ENCODE measurements at places on chromosomes 3 and 15. TPM values are rescaled to one million over a fixed set of nuclear protein-coding genes. Genes with fewer than 3 reads are reported as not detected.

The CELF6 gene
- 7.1 TPM for total RNA-seq

The FMN1 gene
- 20.1 TPM for total RNA-seq

The ACOX2 gene
- total RNA-seq: 24.8 TPM

The CCR4 gene
- total RNA-seq: 0.49 TPM

The TMEM108 gene
- 3.2 TPM for total RNA-seq

The GOLGA8M gene
- total RNA-seq: 10.8 TPM

The MYRIP gene
- total RNA-seq: 7.4 TPM

The KNG1 gene
- total RNA-seq: not detected

The REC114 gene
- total RNA-seq: not detected

DNA sequence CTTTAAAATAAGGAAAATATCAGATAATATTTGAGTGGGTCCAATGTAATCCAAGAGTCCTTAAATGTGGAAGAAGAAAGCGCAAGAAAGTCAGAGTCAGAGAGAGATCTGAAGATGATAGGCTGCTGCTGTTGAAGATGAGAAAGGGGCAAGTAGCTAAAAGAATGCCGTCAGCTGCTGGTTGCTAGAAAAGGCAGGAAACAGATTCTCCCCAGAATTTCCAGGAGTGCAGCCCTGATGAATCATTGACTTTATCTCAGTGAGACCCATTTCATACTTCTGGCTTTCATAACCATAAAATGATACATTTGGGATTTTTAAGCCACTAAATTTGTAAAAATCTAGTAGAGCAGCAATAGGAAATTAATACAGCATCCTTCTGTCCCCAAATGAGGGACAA, 7.5 kb upstream of the CHMP2B start:
- H3K4me1 ChIP-seq: no peaks in the 10 kb centered on the region
- no peaks in the 10 kb centered on the region for H3K36me3 ChIP-seq
- H3K27ac ChIP-seq: no peak overlapping the region

DNA sequence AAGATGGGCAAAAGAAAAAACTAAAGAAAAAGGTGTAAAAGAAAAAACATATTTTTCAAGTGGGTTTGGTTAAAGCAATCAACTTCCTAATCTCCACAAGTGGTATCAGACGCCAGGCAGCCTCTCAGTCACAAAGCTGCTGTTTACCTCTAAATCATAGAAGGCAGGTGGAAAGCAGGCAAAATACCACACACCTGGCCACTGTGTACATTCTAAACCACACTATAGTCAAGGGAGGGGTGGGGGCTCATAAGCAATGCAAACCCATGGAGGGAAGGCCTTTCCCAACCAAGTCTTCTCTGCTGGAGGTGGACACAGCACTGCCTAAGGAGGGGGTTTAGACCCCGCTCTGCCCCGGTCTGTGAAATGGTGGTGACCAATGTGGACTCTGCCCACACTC, 50.4 kb downstream of the MCF2L2 start:
- no peaks in the 10 kb centered on the region for H3K4me1 ChIP-seq
- H3K4me3 ChIP-seq: no peak overlapping the region
- H3K27ac ChIP-seq: no peak overlapping the region
- no peaks in the 10 kb centered on the region for H3K36me3 ChIP-seq

- H3K36me3 ChIP-seq: no peaks in the 10 kb centered on the region
- no peaks in the 10 kb centered on the region for H3K27me3 ChIP-seq
- H3K27ac ChIP-seq: peak overlapping the region; percentile 90
- peaks cover 14% of the 10 kb centered on the region for H3K4me1 ChIP-seq
Measured at GRCh38 chr15:32718227-32718820, 520 bp downstream of the GREM1 start.

- no peak for DNase-seq
- no peak overlapping the region for H3K27ac ChIP-seq
- H3K4me1 ChIP-seq: no peaks in the 10 kb centered on the region
- no peak overlapping the region for H3K4me3 ChIP-seq
Measured at GRCh38 chr15:62173215-62173614, 8.1 kb upstream of the C2CD4B start.

GRCh38 chr3:160069986-160070385, 81.4 kb downstream of the IL12A start:
- H3K4me3 ChIP-seq: no peak overlapping the region
- H3K27ac ChIP-seq: no peak overlapping the region
- DNase-seq: no peak
- H3K27me3 ChIP-seq: no peaks in the 10 kb centered on the region

DNA sequence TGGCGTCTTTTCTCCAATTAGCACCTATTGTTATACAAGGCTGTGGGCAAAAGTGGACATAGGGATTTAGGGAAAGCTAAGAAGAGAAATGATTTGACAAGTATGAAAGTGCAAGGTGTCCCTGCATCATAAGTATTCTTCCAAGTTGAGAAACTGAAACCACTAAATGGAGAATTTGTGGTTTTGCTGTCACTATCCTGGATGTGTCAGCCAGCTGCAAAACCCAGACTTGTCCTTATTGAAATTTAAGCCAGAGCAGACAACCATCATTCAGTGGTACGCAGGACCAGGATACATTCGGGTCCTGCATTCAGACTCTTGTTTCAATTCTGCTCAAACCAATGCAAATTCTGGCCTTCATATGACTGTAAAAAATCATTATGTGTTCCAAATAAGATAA, 384.8 kb upstream of the TGFBR2 start:
- no peak overlapping the region for H3K4me3 ChIP-seq
- no peak overlapping the region for H3K27ac ChIP-seq
- no peaks in the 10 kb centered on the region for H3K27me3 ChIP-seq
- no peak for DNase-seq

GRCh38 chr3:97131476-97131875, 317.1 kb downstream of the EPHA6 start:
- no peaks in the 10 kb centered on the region for H3K36me3 ChIP-seq
- H3K27ac ChIP-seq: no peak overlapping the region
- no peak overlapping the region for H3K4me3 ChIP-seq
- H3K4me1 ChIP-seq: no peaks in the 10 kb centered on the region

DNA sequence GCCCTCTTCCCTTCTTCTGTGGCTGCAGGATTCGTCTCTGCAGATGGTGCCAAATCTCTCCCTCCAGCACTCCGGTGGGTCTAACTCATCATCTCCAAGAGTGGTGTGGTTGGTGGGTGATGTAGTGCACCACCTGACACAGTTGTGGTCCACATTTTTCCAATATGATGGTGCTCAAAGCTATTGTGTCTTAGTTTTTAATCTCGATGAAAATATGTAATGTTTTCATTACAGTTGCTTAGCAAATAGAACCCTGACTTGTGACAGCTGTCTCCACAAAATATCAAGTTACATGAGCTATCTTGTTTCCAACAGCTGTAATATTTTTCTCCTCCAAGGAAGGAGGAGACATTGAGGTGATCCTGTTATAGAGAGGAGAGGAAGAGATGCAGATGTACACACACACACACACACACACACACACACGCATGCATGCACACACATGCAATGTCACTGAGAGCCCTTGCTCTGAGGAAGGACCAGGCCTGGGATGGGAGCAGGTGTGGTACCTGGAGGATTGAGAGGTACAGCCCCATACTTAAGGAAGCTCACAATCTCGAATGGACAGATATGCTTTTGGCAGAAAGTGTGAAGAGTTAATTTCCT, 15.7 kb upstream of the ESYT3 start:
- no peak overlapping the region for H3K27ac ChIP-seq
- no peak overlapping the region for H3K4me3 ChIP-seq
- H3K36me3 ChIP-seq: no peaks in the 10 kb centered on the region

DNA sequence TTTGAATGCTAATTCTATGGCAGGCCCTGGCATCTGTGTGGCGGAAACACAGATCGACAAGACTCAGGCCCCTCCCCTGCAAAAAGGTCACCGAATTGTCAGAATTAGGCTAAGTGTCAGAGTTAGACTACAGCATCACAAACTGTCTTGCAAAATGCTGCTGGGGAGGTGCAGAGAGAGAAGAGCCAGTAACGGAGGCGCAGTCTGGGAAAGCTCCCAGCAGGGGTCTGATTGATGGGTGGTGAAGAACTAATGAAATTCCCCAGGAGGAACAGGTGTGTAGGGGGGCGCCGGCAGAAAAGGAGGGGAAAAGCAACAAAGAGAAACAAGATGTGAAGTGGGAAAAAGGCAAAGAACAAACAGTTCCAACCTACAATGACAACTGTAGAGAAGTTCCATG, 72.7 kb upstream of the TAMM41 start:
- no peaks in the 10 kb centered on the region for H3K4me1 ChIP-seq
- H3K36me3 ChIP-seq: no peaks in the 10 kb centered on the region
- H3K27ac ChIP-seq: no peak overlapping the region
- DNase-seq: peak; percentile 79
- H3K4me3 ChIP-seq: no peak overlapping the region
- no peaks in the 10 kb centered on the region for H3K27me3 ChIP-seq

DNA sequence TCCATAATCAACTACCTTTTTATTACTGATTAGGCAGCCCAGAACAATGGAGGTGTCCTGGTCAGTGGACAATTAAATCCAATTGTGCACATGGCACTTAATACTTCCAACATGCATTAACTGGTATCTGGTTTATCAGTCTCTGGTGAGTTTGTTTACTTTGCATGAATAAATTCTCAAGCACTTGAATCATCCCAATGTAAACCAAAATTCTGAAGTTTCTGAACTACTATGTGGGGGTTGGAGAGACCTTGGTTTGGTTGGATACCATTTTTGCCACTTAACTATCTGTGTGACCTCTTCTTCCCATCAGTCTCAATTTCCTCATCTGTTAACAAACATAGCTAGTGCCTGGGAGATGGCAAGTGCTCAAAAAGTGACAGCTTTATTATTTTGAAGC, 70.5 kb upstream of the MAP4 start:
- H3K27ac ChIP-seq: peak overlapping the region; percentile 95
- peaks cover 56% of the 10 kb centered on the region for H3K4me1 ChIP-seq
- no peaks in the 10 kb centered on the region for H3K27me3 ChIP-seq
- DNase-seq: no peak

GRCh38 chr15:37015451-37015850, 84.9 kb downstream of the MEIS2 start:
- H3K4me3 ChIP-seq: no peak overlapping the region
- H3K27me3 ChIP-seq: no peaks in the 10 kb centered on the region
- DNase-seq: no peak
- peak overlapping the region; percentile 11 for H3K27ac ChIP-seq

DNA sequence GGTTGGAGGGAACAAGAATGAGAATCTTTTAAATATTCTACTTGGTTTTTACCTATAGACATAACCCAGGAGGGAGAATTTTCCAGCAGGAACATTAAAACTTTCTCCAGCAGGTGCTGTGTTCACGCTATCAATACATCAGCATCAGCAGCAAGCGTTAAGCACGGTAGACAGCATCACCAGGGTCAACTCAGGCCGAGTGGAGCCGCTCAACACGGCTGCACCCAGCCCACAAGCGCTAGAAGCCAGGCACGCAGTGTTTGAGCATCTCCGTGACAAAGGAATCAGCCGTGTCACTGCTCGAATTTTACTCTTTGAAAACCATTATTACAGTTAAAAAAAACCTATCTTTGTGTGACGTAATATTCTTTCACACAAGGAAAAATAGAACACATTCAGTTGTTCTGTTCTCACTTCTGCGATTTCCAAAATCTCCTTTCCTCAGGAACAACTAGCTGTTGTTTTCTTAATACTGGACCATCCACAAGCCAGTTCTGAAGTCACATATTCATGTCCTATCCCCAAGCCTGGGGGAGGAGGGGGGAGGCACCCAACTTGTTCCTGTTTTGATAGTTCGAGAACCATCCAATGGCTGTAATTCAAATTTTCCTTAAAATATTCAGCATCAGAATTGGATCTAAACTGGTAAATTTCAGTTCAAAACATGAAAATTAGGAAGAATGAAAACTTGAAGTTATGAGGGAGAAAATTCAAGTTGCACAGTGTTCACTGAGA, 77.9 kb downstream of the ADAMTS17 start:
- peak; percentile 37 for DNase-seq
- no peaks in the 10 kb centered on the region for H3K4me1 ChIP-seq

- H3K27ac ChIP-seq: no peak overlapping the region
- H3K4me3 ChIP-seq: no peak overlapping the region
- no peaks in the 10 kb centered on the region for H3K27me3 ChIP-seq
- H3K4me1 ChIP-seq: no peaks in the 10 kb centered on the region
- no peak for DNase-seq
- H3K36me3 ChIP-seq: no peaks in the 10 kb centered on the region
Measured at GRCh38 chr3:192063570-192063969, 602.6 kb downstream of the PYDC2 start.

DNA sequence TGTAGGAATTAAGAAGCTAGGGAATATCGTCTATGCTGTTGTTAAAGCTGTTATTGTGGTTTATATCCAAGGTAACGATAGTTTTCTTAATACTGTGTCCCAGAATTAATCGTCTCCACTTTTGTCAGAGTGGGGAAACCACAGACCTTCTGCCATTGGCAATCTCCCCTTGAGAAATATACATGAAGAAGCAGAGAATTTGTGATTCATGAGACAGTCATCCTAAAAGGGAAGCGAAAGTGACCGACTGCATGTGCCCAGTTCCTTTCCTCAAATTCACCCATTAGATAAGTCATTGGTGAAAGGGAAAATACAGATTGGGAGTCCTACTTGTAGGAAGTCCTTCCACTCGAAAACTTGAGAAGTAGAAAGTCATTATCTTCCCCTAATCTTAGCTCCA, 26.6 kb downstream of the DIPK2A start:
- H3K4me1 ChIP-seq: no peaks in the 10 kb centered on the region
- H3K27ac ChIP-seq: no peak overlapping the region
- H3K4me3 ChIP-seq: no peak overlapping the region
- no peak for DNase-seq
- no peaks in the 10 kb centered on the region for H3K36me3 ChIP-seq

- no peaks in the 10 kb centered on the region for H3K27me3 ChIP-seq
- H3K4me3 ChIP-seq: no peak overlapping the region
- H3K36me3 ChIP-seq: no peaks in the 10 kb centered on the region
- no peaks in the 10 kb centered on the region for H3K4me1 ChIP-seq
- no peak overlapping the region for H3K27ac ChIP-seq
Measured at GRCh38 chr3:72187131-72187530, 402.2 kb upstream of the PROK2 start.

DNA sequence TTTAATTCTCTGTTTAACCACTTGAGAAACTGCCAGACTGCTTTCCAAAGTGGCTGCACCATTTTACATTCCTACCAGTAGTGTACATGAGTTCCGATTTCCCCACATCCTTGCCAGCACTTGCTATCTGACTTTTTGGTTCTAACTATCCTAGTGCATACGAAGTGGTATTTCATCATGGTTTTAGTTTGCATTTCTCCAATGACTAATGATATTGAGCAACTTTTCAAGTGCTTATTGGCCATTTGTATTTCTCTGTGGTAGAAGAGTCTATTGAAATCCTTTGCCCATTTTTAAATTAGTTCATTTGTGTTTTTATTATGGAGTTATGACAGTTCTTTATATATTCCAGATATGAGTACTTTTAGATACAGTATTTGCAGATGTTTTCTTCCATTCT, 247.8 kb downstream of the GABRB3 start:
- no peaks in the 10 kb centered on the region for H3K36me3 ChIP-seq
- H3K27me3 ChIP-seq: no peaks in the 10 kb centered on the region
- no peak overlapping the region for H3K4me3 ChIP-seq
- no peak overlapping the region for H3K27ac ChIP-seq
- no peak for DNase-seq

Measured in vagina (tissue), 2 donors.